ENCODE measurements at places on chromosomes 13 and 19.

DNA sequence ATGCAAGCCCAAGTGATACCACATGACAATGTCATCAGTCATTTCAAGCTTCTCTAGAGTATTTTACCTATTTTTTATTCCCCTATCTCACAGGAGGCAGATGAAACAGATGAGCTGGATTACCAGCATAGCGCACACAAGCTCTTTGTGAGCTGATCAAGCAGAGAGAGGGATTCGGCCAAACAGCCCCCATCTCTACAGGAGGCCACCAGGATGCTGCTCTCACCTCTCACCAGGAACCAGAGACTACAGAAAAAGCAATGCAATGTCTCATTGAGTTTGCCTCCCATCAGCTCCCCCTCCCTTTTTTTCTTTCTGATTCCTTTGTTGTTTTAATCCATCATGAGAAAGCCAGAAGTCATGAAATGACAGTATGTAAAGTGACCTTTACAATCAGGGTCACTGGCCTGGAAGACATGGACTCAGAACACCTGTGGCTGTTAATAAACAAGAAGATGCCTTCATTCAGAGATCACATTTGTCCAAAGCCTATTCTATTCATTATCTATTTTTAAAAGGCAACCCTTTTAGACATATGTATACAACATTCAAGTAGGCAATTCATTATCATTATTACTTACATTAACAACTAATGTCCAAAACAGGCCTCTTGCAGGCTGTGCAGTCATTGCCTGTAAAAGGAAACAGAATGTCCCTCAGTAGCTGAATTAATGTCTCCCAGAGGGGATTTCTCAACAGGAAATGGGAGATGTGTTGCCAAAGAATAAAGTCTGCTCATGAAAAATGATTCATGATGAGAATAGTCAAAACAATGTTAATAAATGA lies 656.6 kb downstream of the TBC1D4 start:
- DNase-seq = peak; percentile 52

- DNase-seq = no peak
Observed at GRCh38 chr13:98094678-98095266, 48.1 kb upstream of the FARP1 start.

GRCh38 chr19:815775-816499 lies 5.8 kb downstream of the PLPPR3 start:
- DNase-seq = no peak

DNA sequence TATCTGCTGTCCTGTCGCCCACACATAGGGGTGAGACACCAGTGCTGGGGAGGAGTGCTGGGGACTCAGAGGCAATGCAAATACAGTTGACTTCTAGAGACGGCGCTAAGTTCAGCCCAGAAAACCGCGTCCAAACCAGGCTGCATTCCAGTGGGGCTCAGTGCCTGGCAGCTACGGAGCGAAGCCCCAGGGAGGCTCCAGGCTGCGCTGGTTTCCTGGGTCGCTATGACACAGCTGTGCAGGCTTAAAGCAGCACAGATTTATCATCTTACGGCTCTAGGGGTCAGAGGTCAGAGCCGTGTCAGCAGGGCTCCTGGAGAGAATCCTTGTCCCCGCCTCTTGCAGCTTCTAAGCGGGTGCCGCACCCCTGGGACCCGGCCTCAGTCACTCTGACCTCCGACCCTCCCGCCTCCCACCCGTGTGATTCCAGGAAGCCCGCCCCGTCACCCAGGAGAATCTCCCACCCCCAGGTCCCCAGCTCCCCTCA lies 61.6 kb downstream of the ANKRD10 start:
- DNase-seq = no peak

- DNase-seq = no peak
Observed at GRCh38 chr19:47626238-47626637, 17.3 kb downstream of the BICRA start.

- DNase-seq = no peak
Observed at GRCh38 chr13:69565334-69565733, 542.3 kb upstream of the ATXN8OS start.

DNA sequence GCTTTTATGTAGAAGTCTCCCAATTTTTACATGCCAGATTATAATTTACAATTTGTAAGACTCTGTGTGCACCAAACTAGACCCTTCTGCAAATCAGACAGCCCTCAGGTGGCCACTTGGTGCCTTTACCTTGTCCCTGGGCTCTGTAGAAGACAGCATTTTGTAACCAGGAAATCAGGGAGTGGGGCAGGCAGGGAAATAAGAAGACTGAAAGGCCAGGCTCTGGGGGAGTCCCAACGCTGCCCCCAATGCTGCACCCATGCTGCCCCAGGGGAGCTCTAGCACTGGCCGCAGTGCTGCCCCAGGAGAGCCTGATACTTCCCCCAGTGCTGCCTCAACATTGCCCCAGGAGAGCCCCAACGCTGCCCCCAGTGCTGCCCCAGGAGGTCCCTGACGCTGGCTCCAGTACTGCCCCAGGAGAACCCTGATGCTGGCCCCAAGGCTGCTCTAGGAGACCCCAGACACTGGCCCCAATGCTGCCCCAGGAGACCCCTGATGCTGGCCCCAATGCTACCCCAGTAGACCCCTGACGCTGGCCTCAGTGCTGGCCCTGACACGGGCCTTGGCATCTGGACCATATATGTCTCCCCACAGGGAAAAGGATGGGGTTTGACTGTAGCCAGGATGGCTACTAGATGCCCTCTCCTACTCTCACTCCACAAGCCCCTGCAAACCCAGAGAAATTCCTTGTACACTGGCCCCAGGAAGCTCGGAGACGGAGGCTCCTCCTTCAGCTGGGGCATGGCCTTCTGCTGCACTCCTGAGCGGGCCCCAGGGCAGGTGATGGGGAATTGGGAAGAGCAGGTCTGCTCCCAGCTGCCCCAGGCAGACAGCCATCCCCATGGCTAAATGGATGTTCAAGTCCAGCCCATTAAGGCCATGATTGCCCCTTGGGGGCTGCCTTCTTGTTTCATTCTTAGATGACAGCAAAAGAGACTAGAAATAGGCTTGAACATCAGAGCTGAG lies 23.6 kb downstream of the VSTM2B start:
- no peak for DNase-seq

Data from BJ (cell line).